ENCODE measurements at places on chromosomes 1 and 21.

DNA sequence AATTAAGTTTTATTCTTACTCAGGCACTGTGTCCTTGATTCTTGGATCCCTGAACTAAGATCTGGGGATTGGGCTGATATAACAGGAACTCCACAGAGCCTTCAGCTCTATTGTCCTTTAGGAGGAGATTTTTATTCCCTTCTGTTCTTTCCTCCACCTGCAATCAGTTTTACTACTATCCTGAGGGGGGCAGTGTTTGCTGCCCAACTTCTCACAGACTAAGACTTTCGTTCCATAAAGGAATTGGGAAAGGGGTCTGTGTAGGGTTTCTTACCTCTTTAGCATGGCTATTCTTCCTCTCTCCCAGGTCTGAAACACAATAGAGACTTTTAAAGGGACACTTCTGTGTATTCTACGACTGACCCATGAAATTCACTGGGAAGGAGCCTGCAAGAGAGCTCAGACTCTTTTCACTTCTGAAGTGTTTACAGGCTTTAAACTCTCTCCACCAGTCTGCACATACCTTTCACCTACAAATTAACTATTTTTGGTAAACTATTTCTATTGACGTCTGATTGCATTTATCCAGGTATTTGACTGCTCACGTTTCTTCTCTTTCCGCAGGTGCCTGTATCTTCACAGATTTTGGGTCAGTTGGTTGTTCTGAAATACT is 103.3 kb upstream of the DEPDC1 start:
- DNase-seq = peak; percentile 52

- DNase-seq = no peak
These were observed 5.1 kb upstream of the S100A10 start for GRCh38 chr1:151998611-151999362.

DNA sequence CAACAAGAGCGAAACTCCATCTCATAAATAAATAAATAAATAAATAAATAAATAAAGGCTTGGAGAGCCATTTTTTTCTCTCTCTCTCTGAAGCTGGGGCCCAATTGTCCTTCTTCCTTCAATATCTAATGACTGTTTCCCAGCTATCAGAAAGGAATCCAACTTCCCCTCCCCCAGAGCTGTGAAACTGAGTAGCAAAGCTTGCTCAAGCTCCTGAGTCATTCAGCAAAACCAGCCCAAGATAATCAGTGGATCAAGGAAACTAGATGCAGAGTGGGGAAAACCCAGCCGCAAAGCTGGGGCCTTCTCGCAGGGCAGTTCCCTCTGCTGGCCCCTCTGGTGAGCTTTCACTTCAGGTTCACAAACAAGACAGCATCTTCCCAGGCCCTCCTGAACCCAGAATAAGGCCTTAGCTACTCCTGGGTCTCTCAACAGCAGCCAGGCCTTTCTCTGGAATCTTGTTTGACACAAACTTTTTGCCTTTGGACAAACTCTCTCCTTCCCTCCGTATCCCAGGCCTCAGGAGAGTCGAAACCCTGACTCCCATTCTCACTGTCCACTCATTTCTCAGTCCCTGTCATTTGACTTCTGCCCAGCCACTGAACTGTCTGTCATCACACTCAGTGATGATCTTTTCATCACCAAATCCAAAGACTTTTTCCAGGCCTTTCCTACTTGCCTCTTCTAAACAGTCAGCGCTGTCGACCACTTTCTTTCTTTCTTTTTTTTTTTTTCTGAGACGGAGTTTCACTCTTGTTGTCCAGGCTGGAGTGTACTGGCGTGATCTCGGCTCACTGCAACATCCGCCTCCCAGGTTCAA is 18.0 kb upstream of the PTP4A2 start:
- no peak for DNase-seq

GRCh38 chr21:18253221-18253620 is 8.6 kb downstream of the CHODL start:
- DNase-seq = no peak

- no peak for DNase-seq
These were observed 11.8 kb upstream of the SERINC2 start for GRCh38 chr1:31401241-31401640.

DNA sequence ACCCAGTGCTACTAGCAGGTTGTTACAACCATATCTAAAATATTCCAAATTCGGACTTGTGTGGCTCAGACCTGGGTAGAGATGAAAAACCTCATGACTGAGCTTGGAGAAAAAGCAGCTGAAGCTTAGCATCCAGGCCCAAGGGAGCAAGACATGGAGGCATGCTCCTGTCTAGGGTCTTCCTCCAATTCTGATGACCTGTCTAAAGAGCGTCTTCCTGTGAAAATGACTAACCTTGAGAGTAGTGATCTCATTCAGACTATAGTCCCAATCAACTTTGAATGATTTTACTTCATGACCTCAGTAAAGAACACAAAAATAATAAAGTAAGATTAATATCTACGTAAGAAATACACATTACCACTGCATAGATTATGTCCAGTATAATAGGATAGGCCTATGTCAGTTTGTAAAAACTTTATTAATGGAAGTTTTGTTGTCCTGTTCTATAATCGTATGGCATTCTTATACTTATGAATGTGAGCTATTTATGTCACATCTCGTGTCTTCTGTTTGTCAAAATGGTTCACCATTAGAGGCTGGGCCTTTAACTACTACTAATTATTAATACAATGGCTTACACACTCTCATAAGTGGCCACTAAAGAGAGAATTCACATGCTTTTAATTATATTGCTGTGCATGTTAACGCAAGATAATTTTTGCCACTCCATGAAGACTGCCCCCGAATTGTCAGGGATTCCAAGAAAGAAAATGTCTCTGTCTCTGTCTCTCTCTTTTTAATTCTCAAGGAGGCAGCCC is 201.3 kb downstream of the NCAM2 start:
- DNase-seq = no peak

DNA sequence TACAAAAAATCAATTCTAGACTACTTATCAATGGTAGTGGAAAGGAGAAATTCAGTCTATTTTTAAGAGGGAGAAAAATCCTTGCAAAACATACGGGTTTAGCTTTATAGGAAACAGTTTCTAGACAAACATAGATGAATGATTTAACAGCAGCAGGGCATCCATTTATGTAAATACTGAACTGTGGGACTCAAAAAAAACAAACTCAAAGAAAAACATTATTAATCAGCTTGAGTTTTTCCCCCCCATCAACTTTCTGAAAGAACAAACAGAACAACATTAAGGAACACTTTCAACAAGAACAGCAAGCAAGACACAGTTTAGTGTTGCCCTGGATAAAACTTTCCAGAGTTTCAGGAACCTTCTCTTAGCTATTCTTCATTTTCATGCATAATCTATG is 147.3 kb upstream of the KCNK2 start:
- DNase-seq = no peak

GRCh38 chr1:87941337-87941946 is 612.8 kb downstream of the LMO4 start:
- no peak for DNase-seq

DNA sequence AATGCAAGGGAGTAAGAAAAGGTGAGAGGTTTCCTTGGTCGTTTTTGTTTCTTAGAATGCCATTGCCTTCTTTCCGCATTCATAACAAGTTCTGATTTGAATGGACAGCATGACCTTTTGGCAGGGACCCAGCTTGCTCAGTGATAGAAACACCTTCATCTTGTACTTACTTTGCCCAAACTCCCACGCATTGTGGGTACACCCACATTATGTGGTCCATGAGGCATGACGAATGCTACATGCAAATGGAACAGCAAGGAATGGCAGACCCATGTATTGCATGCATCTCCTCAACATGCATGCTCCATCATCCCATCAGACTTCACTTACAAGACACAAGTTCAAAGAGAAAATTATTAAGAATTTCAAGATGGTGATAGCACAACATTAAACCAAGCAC is 102.8 kb downstream of the CDC7 start:
- DNase-seq = no peak

DNA sequence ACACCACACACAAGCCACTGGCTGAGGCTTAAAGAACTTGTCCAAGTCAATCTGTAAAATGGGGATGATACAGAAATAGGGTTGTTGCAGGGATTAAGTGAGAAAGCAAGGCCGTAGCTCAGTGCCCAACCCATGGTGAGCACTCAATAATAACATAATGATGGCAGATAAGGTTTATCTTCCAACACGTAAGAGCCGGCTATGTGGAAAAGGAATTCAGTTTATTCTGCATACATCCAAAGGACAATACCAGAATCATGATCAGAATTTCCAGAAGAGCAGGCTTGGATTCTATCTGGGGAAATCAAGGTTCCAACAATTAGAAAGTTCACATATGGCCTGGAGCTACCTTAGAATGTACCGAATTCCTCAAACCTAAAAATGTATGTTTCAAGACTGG is 4.6 kb downstream of the TMPRSS2 start:
- no peak for DNase-seq

- DNase-seq = no peak
These were observed 6.7 kb downstream of the KCNJ15 start for GRCh38 chr21:38263493-38263892.

- DNase-seq = no peak
These were observed 422.9 kb downstream of the PTBP2 start for GRCh38 chr1:97144527-97144926.

DNA sequence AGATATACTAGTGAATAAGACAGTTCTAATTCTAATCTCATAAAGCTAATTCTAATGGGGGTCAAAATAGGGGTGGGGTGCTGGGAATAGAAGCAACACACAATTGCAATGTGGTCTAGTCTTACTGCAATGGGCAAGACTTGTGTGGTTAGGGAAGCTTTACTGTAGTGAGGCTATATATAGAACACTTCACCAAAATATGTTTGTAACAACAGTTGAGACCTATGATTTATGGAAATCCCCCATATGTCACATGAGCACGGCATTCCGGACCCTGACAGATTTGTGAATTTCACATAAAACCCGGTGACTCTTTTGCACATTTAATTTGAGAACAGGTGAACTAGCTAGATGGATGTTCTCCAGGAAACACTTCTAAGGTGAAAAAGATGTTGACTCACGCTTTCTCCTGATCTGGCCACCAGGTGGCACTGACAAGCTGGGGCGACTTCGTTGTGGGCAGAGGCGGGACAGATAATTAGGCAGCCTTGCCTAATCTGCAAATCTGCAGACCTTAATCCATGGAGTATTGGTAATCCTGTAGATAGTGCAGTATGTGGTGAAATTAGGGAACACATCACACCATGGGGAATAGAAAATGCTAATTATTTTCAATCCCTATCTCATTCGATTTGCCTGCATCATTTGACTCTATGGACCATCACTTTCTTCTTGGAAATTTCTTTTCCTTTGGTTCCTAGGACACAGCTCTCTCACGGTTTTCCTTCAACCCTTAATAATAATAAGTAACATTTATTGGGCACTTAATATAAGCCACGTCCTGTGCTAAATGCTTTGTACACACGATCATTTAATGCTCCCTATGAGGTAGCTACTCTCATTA is 37.7 kb downstream of the KIAA0040 start:
- DNase-seq = peak; percentile 71

- DNase-seq = no peak
These were observed 111.5 kb upstream of the ARHGEF16 start for GRCh38 chr1:3342960-3343359.

GRCh38 chr1:58158016-58158415 is 388.5 kb downstream of the OMA1 start:
- no peak for DNase-seq

GRCh38 chr1:238606457-238606856 is 715.7 kb upstream of the ZP4 start:
- no peak for DNase-seq

DNA sequence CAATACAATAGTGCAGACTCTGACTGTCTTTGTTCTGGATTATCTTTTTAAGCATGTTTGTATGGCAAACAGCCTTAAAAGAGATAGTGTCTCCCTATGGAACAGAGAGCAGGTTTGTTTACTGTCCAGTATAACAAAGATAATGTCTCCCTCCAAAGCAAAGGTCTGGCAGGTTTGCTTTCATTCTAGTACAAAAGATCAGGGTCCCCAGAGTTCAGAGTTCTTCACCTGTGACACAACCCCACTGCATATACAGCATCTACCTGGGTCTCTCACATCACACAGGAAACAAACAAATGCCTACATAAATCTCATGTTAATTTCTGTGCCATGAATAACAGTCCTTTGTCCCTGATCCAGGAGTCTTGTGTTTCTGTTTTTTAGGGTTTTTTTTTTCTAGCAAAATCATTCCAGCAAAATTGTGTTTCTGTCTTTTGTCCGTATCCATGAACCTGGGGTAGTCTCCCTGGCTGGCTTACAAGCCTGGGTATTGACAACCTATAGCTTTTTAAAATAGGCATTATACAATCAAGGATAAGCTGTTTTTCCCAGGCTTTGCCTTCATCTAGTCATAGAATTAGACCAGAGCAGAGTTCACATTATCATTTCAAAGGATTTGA is 89.4 kb upstream of the PTBP2 start:
- DNase-seq = no peak

DNA sequence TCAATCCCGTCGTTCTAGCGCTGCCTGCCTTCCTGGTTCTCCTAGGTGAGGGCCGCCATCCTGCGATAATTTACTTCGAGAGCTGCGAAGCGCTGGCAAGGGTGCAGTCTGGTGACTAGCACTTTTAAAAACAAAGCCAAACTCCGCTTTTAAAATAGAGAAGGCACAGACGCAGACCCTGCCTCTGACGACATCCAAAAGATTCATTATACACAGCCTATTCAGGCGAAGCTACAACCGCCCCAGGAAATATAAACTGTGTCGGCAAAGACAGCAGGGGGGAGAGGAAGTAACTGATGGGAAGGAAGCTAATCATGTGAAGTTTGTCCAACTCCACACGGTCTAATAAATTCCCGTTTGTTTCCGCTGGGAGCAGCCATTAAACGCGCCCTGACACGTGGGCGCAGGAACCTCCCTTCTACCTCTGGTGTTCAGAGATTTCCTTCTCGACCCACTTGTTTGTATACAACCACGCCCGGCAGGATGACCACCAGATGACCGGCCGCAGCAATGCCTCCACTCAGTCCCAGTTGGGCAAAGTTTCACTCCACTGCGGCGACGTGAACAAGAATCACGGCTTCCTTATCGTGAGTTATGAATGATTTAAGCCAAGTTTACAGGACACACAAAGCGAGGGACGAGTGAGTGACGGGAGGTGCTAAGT is 1.3 kb downstream of the GNG12 start:
- DNase-seq = peak; percentile 78

DNA sequence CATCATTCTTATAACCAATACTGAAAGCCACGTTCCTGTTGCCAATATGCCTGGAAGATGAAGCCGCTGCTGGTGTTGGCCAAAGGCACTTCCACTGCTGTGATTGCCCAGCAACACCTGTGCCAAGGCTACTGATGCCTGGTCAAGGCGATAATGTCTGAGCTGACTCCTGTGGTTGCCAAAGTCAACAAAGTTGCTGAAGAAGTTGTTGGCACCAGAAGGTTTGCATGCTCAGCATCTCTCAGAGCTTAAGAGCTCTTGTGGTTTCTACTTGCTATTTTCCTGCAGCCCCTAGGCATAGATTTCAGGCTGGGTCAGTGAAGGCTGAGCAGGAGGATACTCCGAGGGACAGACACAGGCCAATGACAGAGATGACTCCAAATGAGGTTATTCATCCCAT is 63.4 kb upstream of the RAB3GAP2 start:
- DNase-seq = no peak

Data from HEK293T (cell line).